Esophagus mucosa (tissue), 1 donor: ENCODE measurements at places on chromosomes 7 and 10. TPM values are rescaled to one million over a fixed set of nuclear protein-coding genes. Genes with fewer than 3 reads are reported as not detected.

MGAM2 gene
- total RNA-seq: 0.20 TPM

- no peak for ATAC-seq
These were observed 1.5 kb downstream of the HERC4 start for GRCh38 chr10:68073631-68074030.

DNA sequence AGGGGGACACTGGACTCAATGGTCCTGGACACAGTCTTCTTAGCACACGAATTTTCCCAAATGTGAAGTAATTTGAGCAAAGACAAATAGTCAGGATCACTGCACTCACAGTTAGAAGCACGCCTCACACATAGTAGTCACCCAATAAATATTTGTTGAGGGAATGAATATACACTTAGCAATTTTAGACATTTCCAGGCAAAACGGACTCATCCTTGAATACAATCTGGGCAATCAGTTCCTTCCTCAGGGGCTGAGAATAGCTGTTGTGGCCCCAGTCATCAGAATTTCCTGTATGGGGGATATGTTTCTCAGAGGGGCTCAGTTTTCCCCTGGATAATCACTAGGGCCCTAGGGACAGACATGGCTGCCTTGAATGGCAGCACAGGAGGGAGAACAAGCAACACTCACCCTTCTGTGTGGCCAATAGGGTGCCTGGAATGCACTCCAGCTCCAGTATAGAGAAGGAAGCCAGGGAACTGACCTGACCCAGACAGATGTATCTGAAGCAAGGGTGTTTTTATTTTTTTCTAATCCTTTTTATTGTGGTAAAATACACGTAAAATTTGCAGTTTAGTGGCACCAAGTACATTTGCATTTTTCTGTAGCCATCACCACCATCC, 282.7 kb upstream of the ZNF32 start:
- ATAC-seq: no peak

- ATAC-seq: no peak
These were observed 383.2 kb upstream of the ZMIZ1 start for GRCh38 chr10:78685466-78686103.

DNA sequence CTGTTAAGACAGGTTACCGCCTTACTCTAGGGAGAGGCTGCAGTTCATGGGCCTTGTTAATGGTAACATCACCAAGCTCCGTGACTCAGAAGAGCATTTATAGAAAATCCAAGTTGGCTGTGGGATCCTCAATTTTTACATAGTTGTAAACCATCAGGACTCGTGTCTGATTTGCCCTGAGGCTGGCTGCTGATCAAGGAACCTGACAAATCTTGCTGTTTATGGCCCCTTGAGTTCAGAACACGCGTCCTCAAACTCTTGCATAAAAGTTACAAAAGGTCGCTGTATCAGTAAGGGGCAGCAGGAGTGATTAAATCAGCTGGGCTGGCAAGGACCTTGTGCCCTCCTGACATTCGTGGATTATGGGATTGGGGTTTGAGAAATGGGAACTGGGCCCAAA, 4.6 kb downstream of the SLC13A4 start:
- ATAC-seq: no peak

DNA sequence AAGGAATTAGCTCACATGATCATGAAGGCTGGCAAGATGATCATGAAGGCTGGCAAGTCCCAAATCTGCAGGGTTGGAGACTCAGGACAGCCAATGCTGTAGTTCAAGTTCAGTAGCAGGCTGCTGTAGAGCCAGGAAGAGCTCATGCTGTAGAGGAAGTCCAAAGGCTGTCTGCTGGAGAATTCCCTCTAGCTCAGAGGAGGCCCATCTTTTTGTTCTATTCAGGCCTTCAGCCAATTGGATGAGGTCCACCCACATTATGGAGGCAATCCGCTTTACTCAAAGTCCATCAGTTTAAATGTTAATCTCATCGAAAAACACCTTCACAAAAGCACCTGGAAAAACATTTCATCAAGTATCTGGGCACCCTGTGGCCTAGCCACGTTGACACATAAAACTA, 24.8 kb upstream of the FAM171A1 start:
- no peak for ATAC-seq

WIPF3 gene
- total RNA-seq: 1.2 TPM

RGS10 gene
- 33.9 TPM for total RNA-seq

A1CF gene
- not detected for total RNA-seq
